Psoas muscle (tissue), 8 donors: ENCODE measurements at places on chromosomes 5 and 9.

- DNase-seq: no peak
Measured at GRCh38 chr5:11619339-11620024, 284.8 kb downstream of the CTNND2 start.

DNA sequence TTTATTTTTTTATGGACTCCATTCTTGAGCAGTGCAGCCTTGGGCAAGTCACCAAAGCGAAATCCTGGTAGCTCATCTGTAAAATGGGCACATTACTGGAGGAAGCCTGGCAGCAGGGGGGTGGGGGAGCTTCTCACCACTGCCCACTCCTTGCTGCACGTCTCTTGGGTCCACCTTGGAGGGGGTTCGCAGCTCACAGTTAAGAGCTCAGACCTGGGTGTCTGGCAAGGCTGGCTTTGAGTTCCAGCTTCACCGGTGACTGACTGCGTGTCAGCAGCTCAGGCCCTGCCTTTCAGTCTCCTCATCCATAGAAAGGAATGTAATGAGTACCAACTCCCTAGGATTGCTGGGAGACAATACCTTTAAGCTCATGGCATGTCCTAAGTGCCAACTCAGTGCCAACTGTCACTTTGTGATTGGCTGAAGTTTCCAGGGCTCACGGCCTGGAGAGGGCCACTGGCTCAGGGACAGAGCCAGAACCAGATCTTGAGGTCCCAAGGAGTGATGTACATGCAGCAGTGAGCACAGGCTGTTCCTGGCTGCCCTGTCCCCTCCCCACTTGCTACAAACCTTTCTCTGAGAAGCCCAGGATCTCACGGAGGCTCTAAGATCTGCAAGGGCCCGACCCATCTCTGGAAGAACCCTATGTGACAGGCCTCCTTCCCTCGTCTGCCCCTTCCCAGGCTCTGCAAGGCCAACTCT is 72.9 kb downstream of the C9orf50 start:
- no peak for DNase-seq

DNA sequence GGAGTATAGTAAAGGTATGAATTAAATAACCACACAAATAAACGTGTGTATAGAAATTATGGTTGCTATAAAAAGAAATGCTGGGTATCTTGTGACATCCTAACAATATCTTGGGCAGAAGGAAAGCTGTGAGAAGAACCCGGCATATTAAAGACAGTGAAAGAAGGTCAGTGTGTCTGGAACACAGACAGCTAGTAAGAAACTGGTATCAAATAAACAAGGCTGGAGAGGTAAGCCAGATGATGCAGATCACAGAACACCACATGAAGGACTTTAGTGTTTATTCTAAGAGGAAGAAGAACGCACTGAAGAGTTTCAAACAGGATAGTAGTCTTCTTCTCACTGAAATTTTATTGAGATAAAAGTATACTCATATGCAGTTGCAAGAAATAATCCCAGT is 24.4 kb downstream of the TMEM245 start:
- no peak for DNase-seq

DNA sequence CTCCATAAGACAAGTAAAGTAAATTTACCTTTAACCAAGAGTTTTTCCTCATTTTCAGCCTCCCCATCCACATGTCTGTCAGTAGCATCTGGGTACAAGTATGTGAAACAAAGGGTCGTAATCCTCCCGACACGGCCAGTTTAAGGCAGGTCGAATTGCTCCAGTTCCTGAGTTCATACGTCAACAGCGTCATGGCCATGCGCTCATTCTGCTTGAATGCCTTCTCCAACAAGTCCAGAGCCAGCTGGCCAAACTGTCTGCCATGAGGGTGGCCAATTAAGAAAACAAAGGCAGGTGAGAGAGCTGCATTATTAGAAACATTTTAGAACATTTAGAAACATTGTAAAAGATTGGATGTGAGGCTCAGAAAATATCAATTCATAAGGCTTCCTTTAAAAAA is 87.5 kb downstream of the TRPM6 start:
- no peak for DNase-seq

- DNase-seq: no peak
Measured at GRCh38 chr9:14452539-14452938, 138.6 kb upstream of the NFIB start.

- no peak for DNase-seq
Measured at GRCh38 chr9:89743216-89743572, 138.4 kb downstream of the GADD45G start.

- no peak for DNase-seq
Measured at GRCh38 chr9:77015327-77016048, 4.0 kb upstream of the FOXB2 start.

GRCh38 chr5:39299962-39300361 is 64.3 kb downstream of the C9 start:
- no peak for DNase-seq

GRCh38 chr5:69467442-69468225 is 25.0 kb upstream of the OCLN start:
- DNase-seq: no peak

GRCh38 chr5:116759860-116760640 is 185.4 kb upstream of the SEMA6A start:
- DNase-seq: peak; percentile 31
